ENCODE measurements at places on chromosomes 6 and 20.
A peak's percentile ranks its signal among the peaks of the same experiment; 100 is the strongest.

DNA sequence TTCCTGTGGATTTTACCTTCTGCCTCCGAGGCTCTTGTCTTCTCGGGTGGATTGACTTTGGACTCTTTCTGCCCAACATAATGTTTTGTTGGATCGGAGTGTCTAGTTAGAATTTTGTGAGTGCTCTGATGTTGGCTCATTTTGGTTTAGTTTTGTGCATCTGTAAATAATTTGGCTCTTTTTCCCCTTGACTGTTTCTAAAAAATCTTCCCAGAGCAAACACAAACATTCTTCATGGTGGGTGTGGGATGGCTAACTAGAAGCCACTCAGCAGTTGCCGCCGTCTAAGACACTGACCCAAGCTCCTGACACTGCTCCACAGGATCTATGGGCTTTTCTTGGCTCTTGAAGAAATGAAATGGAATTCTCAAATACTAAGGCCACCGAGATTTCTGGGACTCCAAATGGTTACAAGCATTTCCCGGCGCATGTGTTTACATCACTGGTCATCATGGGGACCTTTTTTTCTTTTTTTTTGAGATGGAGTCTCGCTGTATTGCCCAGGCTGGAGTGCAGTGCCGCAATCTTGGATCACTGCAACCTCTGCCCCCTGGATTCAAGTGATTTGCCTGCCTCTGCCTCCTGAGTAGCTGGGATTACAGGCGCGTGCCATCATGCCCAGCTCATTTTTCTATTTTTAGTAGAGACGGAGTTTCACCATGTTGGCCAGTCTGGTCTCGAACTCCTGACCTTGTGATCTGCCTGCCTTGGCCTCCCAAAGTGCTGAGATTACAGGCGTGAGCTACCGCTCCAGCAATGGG is 92.0 kb upstream of the FRMD1 start:
- no peak for DNase-seq

GRCh38 chr6:26123675-26123946 is 36.4 kb downstream of the HFE start:
- no peak for DNase-seq

- no peak for DNase-seq
These were observed 102.3 kb upstream of the MAP3K7 start for GRCh38 chr6:90689172-90689571.

GRCh38 chr6:149060985-149061760 is 256.3 kb upstream of the TAB2 start:
- no peak for DNase-seq

DNA sequence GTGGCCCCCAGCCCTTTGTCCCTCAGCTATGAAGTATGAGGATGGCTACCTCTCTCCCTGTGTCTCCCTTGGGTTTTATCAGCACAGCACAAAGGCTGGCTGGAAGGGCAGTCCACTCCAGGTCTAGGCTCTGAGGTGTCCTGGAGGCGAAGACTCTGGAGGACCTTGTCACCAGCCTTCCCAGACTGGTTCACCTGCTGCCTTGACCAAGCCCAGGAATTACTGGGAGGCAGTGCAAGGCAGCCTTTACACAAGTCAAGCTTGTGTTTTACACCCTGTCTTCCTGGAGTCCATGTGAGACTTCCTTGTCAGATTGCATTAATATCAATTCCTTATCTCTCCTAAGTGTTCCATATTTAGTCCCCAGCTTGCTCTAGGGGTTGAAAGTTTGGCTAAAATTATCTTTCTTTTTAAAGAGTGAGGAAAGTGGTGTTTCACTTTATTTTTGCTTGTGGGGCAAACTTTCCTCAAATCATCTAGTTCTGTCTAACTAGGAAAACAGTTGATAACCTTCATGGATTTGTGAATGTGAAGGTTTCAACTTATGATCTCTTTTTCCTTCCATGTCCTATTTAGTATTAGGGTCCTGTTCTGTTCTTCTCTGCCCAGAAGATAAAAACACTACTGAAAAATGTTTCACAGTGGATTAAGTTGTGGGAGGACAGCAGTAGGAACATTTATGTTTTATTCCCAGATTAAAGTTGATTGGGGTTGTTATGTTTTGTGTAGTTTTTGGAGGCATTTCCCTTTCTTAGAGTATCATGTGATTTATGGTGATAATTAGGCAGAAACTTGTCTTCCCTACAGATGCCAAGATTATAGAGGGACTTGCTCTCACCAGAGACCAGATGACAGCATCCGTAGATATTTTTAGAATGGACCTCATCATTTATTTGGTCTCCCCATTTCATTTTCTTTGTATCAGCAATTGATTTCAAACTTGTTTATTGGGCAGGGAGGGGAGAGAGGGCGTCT is 114.8 kb downstream of the FOXO3 start:
- no peak for DNase-seq

GRCh38 chr6:43468240-43468639 is 9.1 kb upstream of the TJAP1 start:
- DNase-seq, result no peak

DNA sequence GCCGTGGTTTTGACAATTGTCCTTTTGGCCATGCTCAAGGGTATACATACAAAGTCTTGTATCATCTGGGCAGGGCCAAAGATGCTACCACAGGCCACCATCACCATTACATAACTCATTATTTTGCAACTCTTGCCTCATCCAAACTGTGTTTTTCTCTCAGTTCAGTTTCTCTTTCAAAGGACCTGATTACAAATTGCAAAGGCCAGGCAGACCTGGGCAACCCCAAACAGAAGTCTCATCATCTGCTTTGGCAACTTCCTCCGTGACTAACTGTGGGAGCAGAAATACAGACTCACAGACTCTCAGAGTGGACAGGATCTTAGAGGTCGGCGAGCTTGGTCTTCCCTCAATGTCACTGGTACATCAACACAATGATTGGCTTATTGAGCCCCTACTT is 117.8 kb upstream of the NEDD9 start:
- no peak for DNase-seq

DNA sequence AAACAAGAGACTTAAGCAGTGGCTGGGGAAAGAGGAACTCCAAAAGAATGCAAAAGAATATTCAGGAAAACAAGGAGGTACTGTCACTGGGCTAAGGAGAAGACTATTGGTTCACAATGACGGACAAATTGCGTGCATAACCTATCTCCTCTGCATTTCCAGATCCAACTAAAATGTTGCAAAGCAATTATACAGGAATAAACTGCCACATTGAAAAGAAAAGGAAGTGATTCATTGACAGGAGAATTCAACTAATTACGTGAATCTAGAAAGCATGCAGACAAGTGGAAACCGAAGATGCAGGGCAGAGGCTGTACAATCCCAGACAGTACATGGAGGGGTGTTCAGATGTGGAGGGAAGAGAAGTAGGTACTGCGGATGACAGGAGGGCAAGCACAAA is 152.8 kb upstream of the RIPOR2 start:
- DNase-seq, result no peak

DNA sequence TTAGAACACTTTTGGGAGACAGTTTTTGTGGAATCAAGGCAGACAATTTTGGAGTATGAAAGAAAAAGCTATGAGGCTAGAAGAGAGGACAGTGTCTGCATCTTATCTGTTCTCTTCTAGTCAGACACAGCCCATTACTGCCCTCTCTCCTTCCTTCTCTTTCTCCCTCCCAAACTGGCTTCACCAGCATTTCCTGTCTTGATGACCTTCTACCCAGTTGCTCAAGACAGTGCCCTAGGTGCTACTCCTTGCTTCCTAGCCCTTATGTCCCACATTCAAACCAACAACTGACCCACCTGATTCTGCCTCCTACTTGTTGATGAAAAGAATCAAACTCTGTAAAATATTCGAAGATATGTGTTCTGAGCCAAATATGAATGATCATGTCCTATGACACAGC is 116.4 kb upstream of the RIPOR2 start:
- DNase-seq, result no peak

DNA sequence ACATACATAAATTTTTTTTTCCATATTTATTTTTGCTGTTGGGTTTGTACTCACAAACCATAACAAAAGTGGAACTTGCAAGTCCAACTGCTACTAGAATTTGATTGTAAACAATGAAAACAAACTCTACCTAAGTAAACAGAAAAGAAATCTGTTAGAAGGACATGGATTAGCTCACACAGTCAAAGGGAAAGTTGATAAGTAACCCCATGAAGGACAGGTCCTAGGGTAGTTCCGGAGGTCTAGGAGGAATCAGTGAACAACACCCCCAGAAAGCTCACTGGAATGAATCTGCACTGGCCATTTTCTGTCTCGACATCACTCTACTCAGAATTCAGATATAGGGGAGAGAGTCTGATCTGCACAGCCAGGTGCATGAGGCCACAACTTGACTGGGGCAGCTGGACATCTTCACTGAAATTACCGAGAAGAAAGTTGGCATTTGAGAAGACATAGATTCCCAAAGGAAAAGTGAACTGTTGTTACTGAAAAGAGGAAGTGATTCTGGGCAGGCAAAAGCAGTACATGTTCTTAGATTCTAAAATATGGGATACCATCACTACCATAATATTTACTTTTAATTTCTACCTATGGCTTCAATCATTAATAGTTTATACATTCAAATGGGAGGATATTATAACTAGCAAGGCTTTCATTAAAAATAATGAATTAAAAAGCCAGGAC is 76.4 kb downstream of the HMGN3 start:
- DNase-seq, result no peak

DNA sequence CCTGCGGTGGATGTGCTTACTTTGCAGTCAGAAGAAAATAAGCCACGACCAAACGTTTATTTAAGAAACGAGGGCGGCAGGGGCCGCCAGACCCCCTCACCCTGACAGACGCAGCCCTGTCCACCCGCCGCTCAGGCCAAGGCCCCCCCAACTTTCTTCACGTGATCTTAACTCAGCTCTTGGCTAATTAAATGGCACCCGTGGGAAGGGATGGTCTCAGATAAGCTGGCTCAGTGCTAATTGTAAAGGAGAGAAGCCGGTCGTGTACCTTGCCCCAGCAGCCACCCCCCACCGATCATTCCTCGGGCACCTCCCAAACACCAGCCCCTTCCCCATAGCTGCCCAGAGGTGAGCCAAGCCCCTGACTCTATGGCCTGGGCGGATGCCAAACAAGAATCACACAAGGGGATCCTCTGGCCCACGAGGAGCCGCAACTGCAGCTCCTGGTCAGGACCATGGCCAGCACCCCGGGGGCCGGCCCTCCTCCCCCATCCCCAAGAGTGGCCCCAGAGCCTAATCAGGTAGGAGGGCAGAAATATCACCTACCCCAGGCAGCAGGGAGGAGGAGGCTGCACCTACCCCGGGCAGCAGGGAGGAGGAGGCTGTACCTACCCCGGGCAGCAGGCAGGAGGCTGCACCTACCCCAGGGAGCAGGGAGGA is 11.2 kb downstream of the KCNQ2 start:
- DNase-seq, result no peak

- no peak for DNase-seq
These were observed 93.6 kb downstream of the KHDC1L start for GRCh38 chr6:73131706-73132105.

- DNase-seq, result no peak
These were observed 305.4 kb upstream of the MAP3K7 start for GRCh38 chr6:90892271-90892670.

DNA sequence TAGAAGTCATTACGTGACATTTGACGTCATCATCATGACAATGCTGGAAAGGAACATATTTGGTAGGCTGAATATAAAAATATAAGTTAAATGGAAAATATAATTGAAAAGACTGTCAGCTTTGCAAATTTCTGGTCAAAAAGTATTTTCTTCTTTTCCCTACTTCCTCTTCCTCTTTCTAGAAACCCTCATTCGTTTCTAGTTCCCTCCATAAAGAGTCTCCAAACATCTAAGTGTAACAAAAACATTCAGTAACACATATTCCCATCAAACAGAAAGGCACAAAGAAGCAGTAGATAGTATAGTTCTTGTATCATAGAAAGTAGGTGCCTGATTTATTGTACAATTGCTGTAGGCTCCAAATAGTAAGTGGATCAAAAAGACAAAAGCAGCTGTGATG is 150.8 kb upstream of the FAM83B start:
- no peak for DNase-seq

- no peak for DNase-seq
These were observed 11.5 kb upstream of the SSR1 start for GRCh38 chr6:7324520-7324919.

DNA sequence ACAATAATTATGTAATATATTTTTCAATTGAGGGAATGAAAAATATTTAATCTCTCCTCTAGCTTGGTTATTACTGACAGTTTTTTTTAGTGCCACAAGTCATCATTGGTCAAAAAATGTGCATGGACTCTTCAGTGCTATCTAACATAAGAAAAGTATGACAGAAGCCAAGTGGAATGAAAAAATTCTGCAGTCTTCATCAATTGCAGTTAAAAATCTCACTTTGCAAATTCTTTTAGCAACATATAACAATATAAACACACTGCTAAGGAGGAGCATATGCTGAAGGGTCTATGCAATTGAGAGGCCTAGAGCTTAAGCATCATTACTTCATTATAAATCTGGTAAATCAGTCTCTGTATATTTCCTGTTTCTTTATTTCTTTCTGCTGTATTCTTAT is 175.1 kb downstream of the ARHGAP18 start:
- no peak for DNase-seq

GRCh38 chr20:17380801-17381200 is 150.4 kb downstream of the BFSP1 start:
- DNase-seq, result no peak

DNA sequence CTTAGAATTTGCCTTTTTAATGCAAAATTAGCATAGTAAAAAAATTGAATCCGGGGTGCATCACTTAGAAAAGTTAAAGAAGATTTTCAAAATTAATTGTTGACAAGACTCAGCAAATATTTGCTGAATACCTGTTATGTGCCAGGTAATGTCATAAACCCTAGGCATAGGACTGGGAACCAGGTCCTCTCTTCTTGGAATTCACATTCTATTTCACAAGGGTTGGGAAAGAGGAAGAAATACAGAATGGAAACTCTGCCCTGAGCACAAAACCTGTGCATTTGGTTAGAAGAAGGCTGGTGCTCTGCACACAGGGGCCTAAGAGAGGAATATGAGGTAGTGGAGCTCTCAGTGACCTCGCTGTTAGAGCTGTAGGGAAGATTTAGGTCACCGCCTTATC is 573.8 kb upstream of the AGPAT4 start:
- no peak for DNase-seq

- DNase-seq, result no peak
These were observed 16.4 kb downstream of the SLCO4A1 start for GRCh38 chr20:62658593-62659178.

GRCh38 chr6:157527471-157527907 is 146.5 kb downstream of the ZDHHC14 start:
- DNase-seq, result no peak

- DNase-seq, result peak; percentile 58
These were observed 42.8 kb downstream of the HLA-DPB1 start for GRCh38 chr6:33118525-33119123.
